Hepatic stellate cell (primary cell): ENCODE measurements at places on chromosomes 5 and 9.

GRCh38 chr9:96382839-96383164 is 709 bp downstream of the SLC35D2 start:
- DNase-seq, result no peak

- no peak for DNase-seq
These were observed 117.1 kb downstream of the DMXL1 start for GRCh38 chr5:119187776-119188529.

DNA sequence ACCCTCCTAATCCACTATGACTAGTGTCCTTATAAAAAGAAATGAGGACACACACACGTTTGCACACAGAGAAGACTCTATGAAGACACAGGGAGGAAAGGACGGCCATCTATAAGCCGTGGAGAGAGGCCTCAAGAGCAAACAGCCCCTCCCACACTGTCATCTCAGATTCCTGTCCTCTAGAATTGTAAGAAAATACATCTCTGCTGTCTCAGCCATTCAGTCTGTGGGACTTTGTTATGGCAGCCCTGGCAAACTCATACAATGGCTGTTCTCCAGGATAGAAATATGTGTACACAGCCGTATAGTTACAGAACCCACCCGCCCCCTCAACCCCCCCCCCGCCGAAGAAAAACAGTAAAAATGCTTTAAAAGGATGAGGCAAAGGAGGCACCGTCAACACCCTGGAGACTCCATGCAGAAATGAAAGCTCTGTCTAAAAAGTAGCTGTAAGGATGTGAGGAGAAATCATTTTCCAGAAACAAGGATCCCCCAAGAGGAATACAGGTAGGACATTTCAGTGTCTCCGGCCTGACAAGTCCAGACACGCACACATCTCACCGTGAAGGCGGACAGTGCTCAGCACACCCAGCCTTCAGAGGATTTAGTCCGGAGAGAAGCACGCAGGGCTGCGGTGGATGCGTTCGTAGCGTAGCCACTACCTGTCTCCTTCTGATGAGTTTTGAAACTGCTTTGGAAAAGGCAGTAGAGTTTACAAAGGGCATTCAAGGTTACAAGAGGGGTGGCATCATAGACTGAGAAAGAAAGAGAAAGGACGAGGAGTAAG is 110.8 kb upstream of the ERCC6L2 start:
- DNase-seq, result no peak

- DNase-seq, result peak; percentile 25
These were observed 598 bp upstream of the TMED7 start for GRCh38 chr5:115626445-115626823.

DNA sequence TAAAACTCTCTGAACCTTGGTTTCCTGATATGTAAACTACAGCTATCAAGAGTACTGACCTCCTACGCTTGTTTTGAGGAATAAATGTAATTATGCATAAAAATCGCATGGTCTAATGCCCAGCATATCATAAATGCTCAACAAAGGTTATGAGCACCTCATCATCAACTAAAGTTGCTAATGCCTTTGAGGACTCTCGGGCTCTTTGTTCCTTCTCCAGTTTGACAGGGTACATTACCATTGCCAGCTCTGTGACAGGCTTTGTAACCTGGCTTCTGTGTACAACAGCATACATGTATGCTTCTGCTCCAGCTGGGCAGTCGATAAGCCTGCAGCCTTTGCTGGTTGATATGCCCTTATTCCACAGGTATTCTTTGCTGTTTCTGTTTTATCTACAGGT is 95.2 kb downstream of the C9orf152 start:
- no peak for DNase-seq

DNA sequence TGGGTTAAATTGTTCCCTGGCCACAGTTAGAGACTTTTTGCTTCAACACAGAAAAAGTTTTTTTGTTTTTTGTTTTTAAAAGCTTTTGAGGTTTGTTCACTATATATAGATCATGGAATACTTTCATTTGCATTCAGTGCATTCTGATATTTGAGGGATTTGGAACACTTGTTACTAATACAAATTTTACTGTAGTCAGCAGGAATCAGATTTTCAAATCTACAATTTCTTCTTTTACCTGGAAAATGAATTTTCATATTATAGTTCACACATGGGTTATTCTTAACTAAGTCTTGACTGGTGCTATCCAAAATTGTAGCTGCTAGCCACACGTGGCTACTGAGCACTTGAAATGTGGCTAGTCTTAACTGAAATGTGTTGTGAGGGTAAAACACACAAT is 142.0 kb downstream of the RMI1 start:
- DNase-seq, result no peak

DNA sequence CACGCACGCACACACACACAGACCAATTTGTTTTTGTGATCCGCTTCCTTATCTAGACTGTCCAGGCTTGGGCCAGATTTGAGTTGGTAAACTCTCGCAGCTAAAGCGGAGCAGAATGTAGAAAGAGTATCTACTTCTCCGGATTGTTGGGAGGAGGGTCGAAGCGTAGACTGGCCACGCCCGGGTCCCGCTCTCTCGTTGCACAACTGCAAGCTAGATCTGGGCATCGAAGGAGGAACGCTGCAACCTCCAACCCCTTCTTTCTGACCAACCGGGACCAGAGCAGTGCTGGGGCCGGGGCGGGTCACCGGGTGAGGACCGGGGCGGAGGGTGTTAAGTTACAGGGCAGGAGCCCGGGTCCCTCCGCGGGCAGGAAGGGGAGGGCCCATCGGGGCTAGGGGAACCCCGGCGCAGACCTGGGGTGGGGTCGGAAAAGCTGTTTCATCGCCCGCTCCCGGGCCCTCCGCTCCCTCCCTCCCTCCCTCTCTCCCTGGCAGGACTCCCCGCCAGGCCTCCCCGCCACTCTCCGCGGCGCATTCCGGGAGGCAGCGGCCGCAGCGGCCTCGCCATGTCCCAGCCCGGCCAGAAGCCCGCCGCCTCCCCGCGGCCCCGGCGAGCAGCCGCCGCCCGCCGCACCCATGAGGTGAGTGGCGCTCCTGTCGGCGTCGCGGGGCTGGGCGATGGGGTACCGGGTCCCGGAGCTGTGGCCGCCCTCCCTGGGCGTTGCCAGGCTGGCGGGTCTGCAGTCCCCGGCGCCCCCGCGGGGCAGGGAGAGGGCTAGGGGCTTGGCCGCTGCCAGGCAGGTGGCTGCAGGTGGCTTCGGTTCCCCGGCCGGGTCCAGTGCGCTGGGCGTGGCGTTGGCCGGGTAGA is at the start of gene CAST:
TSS of gene CAST (plus strand) at position 522 of the 870 bp plus-strand sequence. CDS start at position 569, 47 bp downstream.
- DNase-seq, result peak; percentile 87

- peak; percentile 63 for DNase-seq
These were observed 39.7 kb downstream of the FABP6 start for GRCh38 chr5:160269017-160269416.

DNA sequence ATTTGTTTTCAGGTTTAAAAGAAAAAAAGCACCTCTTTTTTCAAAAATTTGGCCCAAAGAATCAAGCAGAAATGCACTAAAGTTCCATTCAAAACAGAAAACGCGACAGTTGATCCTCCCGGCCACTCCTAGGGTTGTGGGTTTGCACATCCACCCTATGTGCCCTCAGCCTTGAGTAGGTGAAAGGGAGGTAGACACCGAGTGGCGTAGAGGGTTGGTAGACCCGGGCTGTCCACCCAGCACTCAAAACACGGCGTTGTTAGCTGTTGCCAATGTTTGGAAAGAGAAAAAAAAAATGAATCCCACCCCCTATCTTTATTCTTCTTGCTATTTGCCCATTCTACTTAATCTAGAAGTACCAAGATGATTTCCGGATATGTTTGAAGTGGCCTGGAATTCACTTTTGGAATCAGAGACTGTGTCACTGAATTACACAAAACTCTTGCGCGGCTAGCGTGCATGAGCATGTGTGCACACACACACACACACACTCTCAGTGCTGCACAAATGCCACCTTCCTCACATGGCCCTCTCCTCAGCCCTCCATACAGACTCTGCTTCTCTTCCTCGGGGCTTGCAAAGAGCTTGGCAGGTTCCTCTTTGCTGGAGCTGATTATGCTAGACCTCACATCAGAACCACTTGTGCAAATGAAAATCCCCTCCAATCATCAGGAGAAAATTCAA is 110.2 kb upstream of the HAND1 start:
- DNase-seq, result no peak

- no peak for DNase-seq
These were observed 407.1 kb upstream of the TRPC7 start for GRCh38 chr5:136772491-136772890.

DNA sequence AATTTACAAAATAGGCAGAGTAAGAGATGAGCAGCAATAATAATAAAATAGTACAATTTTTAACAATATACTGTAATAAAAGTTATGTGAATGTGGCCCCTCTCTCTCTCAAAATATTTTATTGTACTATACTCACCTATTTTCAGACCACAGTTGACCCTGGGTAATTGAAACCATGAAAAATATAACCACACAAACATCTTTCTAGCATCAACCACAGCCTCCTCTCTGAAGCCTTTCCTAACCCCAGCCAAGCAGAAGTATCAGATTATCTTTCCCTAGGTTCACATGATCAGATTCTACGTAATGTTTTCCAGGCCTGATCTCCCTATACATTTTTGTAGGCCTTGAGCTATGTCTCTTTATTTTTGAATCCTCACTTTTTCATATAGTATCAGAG is 35.2 kb downstream of the DNAH5 start:
- no peak for DNase-seq

DNA sequence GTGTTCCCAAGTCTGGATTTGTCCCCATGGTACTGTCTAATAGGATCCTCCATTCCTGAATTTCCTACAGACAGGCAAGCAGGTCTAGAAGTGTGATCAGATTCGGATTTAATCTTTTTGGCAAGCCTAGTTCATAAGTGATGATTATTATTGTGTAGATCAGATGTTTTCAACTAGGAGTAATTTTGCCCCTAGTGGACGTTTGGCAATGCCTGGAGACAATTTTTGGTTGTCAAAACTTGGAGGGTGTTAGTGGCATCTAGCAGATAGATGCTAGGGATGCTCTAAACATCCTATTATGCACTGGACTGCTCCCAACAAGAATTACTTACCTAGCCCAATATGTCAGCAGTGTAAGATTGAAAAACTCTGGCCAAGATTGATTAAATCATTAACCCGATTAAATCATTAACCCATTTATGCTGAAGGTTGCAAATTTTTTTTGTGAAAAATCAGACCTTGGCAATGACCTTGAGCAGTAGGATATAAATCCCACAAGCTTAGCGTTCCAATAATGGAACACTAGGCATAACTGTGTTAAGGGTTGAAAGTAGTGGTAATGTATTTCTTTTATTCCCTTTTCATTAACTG is 28.2 kb downstream of the TCERG1 start:
- no peak for DNase-seq

DNA sequence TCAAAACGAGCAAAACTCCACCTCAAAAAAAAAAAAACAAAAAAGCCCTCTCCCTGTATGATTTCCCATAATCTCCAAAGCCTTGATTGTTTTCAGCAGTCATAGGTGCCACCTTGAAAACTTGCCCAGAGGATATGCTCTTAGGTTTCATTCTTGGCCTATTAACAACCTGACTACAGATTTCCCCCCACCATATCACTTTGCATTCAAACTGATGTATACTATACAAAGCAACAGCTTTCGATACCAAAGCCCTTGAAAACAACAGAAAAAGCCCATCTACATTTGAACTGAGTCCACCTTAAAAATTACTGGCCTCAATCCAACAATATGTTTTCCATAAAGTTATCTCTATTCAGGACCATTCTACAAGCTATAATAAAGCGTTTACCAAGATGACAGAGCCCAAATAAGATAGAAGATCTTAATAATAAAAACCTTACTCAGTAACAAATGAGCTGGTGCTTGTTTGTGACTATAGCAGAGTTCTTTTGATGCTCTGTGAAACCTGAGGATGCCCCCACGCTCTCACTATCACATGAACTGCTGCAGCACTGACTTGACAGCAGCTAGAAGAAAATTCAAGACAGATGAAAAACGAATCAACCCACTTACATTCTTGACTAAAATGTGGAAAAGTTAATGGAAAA is 44.4 kb downstream of the FNBP1 start:
- no peak for DNase-seq

GRCh38 chr5:154059039-154059430 is 20.3 kb downstream of the MFAP3 start:
- no peak for DNase-seq

DNA sequence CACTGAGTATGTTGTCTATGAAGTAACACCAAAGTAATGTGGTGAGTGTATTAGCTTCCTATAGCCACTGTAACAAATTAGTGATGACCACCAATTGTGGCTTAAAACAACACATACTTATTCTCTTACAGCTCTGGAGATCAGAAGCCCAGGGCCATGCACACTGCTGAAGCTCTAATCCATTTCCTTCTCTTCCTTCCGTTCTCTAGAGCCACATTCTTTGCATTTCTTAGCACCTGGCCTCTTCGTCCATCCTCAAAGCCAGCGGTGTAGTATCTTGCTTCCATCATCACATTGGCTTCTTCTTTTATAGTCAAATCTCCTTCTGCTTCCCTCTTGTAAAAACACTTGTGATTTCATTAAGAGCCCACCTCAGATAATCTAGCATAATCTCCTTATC is 230.3 kb upstream of the RFX3 start:
- no peak for DNase-seq

- no peak for DNase-seq
These were observed 28.4 kb downstream of the B4GALT1 start for GRCh38 chr9:33138768-33139167.

GRCh38 chr5:34012791-34013190 is 4.9 kb upstream of the AMACR start:
- DNase-seq, result no peak

GRCh38 chr9:108356806-108357205 is 499.0 kb downstream of the ACTL7B start:
- no peak for DNase-seq

DNA sequence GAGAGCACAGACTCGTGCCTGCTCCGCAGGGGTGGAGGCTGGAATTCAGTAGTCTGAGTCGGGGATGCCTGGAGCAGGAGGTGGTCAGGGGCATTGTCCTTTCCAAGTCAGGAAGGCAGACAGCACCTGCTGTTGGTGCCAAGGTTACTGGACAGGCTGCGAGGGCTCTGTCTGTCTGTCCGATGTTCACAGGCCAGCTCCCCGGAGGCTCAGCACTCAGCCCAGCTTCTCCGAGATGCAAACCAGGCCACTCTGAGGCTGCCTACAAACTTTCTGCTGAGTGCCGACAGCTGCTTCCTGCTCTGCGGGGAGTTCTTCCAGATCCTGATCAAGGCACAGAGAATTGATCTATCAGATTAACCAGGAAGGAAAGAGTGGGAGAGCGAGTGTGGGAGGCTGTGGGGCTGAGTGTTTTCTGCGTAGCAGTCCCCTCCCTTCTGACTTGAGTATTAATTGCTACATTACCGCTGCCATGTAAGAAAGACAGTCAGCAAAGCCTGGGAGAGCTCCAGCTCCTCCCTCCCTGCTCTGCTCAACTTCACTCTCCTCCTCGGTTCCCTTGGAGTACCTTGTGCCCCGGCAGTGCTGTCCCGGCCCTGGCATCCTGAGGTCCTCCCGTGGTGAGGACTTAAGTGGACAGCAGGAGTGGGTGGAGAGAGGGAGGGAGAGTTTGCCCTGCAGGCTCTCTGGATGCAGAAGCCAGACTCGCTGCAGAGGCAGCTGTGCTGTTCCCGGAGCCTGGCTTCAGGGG is 36.0 kb downstream of the KCNMB1 start:
- DNase-seq, result no peak

GRCh38 chr9:130890870-130891687 is 5.5 kb downstream of the QRFP start:
- no peak for DNase-seq

- peak; percentile 81 for DNase-seq
These were observed 70.7 kb upstream of the RNF38 start for GRCh38 chr9:36470643-36471290.
